Smooth muscle cell of the umbilical artery (primary cell): ENCODE measurements at places on chromosomes 5 and 9. TPM values are rescaled to one million over a fixed set of nuclear protein-coding genes. Genes with fewer than 3 reads are reported as not detected.

The GRXCR2 gene
- total RNA-seq: not detected in 2 replicates

The MARVELD2 gene
- total RNA-seq: 0.30 and 1.3 TPM in 2 replicates

The PCDH12 gene
- under 0.01 and 0.05 TPM in 2 replicates for total RNA-seq

The GLDC gene
- under 0.01 and 1.3 TPM in 2 replicates for total RNA-seq
